Left renal cortex interstitium (tissue), 4 donors: ENCODE measurements at places on chromosomes 4 and X. TPM values are rescaled to one million over a fixed set of nuclear protein-coding genes. Genes with fewer than 3 reads are reported as not detected.

- no peak for DNase-seq
Observed at GRCh38 chr4:54547299-54548097, 110.3 kb upstream of the KIT start.

- DNase-seq: no peak
Observed at GRCh38 chr4:142959173-142959572, 113.1 kb upstream of the INPP4B start.

DNA sequence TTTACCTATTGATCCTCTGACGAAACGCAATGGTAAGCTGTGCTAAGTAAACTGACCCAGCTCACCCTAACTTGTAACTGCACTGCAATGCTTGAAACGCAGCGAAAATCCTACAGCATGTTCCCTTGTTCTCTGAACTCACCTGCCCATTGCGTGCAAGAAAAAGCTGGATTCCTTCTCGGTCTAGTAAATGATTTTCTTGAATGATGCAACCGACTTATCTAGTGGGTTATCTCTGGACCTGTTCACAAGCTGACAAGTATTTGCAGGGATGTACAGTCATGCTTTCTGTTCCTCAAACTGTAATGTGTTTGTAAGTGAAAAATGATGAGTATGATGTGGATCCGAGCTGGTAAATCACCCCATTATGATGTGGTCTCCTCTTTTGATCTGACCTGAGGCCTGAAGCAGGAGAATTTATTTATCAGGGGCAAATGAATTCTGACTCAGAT, 140.1 kb downstream of the BTC start:
- DNase-seq: no peak

Gene SCD5
- polyA plus RNA-seq: 30.4 TPM
